Stimulated activated CD4-positive, alpha-beta T cell treated with anti-CD3 and anti-CD28 coated beads, Interleukin-12 subunit alpha, Interleukin-12 subunit beta, amount 100 ng/mL, for 24 hours (primary cell): ENCODE measurements at places on chromosomes 16 and 17.

DNA sequence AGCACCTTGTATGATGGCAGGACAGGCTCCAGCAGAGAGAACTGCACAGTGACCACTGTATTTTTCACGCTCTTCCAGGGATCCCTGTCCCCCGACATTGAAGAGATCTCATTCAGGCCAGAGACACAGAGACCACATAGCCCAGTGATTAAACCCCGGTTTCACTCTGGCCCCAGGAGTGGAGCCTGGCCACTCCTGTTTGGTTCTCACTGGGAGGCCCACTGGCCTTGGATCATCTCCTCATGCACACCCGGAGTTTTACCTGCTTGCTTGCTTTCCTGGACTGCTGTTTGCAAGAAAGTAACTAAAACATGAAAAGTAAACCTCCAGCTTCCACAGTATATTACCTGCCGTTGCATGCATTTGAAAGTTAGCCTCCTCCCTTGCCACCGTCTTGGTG, 13.2 kb upstream of the CLEC18C start:
- no peak for DNase-seq

- no peak for DNase-seq
Observed at GRCh38 chr17:34584805-34585416, 5.5 kb downstream of the TMEM132E start.

GRCh38 chr17:6710317-6710716, 2.9 kb downstream of the SLC13A5 start:
- no peak for DNase-seq

- no peak for DNase-seq
Observed at GRCh38 chr17:78541488-78542206, 35.5 kb downstream of the DNAH17 start.

DNA sequence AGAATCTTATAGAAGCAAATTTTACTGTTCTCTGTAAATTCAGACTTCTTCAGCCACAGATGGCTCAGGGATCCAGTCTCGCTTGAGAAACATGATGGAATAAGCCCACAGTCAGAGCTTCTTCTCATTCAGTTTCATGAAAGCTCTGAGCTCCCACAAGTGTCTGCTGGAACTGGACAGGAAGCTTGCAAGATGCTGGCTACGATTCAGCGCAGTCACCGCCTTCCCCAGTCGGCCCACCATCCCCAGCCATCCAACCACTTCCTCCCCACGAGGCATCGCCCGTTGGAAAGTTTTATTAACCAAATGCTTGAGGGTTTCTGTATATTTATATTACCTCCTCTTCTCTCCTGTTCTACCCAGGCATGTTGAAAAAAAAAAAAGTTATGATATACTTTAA, 171.7 kb downstream of the ZFHX3 start:
- DNase-seq: peak; percentile 1

- peak; percentile 18 for DNase-seq
Observed at GRCh38 chr16:14300705-14301168, 229.6 kb downstream of the MRTFB start.

DNA sequence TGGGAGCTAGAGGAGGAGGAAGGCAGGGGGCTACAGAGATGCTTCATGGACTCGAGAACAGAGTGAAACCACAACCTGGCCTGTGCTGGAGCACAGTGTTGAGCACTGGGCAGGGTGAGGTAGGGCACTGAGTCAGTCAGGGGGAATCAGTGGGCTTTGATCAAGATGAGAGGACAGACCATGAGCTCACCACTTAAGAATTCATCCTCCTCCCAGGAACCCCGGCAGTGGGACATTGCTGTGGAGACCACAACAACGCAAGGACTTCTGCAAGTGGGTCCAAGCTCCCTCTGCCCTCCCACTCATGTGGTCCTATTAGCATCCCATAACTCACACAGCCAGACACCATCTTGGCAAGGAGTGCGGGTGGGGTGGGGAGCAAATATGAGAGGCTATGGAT, 1.7 kb upstream of the CES5A start:
- DNase-seq: no peak

- DNase-seq: no peak
Observed at GRCh38 chr17:19645734-19646201, 2.8 kb upstream of the ALDH3A2 start.

DNA sequence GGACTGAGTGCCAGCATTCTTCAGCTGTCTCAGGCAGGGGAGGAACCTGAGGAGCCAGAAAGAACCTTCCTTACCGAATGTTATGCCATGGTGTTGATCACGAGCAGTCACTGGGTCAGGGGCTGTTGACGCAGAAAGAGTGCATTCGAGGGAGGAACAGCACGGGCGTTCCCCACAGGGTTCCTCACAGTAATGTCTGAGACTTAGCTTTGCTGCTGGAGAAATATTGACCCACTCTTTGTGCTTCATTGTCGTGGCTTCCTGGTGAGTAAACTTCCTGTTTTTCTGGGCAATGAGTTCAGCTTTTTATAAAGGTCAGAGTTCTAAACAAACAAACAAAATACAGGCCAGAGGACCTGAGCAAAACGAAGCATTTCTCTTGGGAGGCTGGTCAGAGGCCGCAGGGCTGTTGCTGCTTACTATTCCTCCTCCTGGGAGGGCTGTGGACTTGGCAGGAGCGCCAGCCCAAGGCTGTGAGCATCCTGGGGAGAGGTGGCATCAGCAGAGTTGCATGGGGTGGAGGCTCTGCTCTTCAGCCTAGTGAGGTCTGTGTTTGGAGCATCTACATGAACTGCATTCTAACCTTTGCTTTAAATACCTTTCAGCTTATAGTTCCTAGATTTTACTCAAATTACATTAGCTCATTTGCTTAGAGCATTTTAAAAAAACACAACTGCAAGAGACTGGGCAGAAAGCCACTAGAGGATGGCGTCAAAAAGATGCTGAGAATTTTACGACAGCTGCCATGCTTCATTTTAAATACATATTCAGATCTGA, 143.1 kb upstream of the CACNG5 start:
- no peak for DNase-seq
